ENCODE measurements at places on chromosomes 2 and 18.

DNA sequence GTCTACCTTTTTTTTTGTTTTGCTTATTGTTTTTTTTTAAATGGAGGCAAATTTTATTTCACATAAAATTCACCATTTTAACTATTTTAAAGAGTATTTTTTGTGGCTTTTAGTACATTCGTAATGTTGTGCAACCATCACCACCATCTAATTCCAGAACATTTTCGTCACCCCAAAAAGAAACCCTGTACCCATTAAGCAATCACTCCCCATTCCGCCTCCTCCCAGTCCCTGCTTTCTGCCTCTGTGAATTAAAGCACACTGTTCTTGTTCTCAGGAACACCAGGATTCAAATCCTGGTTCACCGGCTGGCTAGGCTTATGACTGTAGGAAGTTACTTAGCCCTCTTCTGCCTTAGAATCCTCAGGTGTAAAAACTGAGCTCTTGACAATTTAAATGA lies 36.9 kb upstream of the EPAS1 start:
- no peak for DNase-seq

- DNase-seq = no peak
These were observed 18.9 kb upstream of the ASAP2 start for GRCh38 chr2:9187620-9188214.

- DNase-seq = no peak
These were observed 167.1 kb downstream of the SLC8A1 start for GRCh38 chr2:40284797-40285196.

DNA sequence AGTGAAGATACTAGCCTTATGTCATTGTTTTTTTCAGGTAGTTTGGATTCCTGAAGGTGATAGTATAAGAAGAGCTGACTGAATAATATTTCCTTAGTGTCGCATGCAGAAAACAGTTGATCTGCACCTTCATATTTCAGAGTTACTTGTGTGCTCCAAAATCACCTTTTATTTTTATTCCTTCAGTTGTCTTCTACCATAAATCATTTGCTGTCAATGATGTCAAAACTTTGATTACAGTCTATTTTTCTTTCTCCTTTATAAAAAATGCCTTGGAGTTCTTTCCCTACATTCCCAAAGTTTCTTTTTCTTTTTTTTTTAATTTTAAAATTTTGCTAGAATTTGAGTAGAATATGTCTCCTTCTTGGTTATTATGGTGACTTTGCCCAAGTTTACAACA lies 142.3 kb downstream of the GULP1 start:
- DNase-seq = no peak

DNA sequence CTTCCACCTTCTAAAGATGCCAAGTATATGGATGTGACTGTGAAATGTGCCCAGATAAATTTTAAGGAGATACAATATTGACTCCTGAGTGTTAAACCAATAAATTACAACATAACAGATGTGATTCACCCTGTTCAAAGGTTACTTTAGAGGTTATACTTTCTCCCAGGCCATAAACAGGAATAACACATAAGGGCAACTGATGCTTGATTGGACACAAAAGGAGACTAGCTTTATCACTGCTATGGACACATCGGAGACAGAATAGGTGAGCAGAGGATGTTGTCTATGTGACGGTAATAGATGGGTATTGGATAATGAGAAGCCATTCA lies 31.9 kb upstream of the SLC25A52 start:
- DNase-seq = no peak

- no peak for DNase-seq
These were observed 545.0 kb downstream of the SOX11 start for GRCh38 chr2:6237039-6237660.

DNA sequence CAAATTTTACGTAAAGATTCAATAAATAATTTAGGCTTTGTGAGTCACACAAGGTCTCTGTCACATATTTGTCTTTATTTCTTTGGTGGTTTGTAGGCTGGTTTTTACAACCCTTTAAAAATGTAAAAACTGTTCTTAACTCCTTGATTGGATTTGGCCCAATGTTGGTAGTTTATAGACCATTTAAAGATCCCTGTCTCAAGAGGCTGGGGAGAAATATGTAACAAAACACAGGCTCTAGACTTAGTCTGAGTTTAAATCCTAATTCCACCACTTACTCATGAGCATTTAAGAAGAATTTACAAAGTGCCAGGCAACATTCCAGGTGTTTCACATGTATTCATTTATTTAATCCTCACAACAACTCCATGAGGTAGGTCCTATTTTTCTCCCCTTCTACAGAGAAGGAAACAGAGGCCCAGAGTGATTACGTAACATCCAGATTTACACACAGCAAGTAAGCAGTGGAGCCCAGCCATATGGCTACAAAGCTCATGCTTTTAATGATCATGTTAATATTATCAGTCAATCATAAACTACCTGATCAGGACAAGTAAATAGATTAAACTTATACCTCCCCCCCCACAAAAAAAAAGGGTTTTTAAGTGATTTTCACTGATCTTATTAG lies 416.6 kb upstream of the ACVR2A start:
- DNase-seq = peak; percentile 34

DNA sequence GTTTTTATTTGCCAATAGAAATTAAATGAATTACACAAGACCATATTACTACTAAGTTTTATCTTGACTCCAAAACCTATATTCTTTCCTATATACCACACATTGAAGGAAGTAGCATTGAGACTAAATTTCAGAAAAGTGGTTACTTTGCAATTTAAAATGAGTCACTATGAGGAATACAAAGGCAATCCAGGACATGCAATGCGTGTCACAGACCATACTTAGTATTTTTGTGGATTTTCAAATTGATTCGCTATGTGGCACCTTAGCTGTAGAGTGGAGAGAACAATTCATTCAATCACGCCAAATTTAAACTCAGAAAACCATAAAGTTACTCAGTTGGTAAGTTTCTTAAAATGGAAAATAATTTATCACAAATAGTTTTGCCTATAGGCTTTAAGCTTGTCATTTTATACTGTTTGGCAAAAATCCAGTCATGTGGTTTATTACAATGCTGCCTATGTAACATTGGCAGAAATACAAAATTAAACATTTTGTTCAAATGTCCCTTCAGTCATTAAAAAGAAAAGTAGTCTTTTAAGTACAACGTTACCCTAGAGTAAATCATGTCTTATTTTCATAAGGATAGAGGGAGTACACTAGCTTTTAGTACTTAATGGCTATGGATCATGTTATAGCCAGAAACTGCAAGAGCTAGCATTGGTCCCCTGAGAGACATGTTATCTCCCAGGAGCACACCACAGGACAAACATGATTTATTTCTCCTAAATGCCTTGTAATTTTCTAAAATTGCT lies 222.8 kb upstream of the CDH7 start:
- DNase-seq = peak; percentile 28

GRCh38 chr2:1683297-1683696 lies 61.0 kb downstream of the PXDN start:
- DNase-seq = no peak

GRCh38 chr18:3025544-3025943 lies 12.6 kb upstream of the LPIN2 start:
- DNase-seq = no peak

DNA sequence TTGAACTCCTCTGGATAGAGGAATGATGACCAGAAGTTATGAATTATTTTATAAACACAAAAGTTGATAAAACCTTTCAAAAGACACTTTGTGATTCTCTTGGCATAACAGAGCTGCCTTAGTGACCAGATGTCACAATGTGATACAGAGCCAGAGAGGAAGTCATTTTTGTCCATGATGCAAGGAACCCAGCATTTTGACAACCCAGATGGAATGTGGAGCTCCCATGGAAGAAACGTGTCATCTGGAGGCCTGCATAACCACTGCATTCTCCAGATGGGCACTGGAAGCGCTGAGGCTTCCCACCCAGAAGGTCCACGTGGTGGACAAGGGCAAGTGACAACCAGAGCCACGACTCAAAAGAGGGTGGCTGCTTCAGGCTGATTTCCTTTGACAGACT lies 30.1 kb downstream of the HRH4 start:
- DNase-seq = no peak

DNA sequence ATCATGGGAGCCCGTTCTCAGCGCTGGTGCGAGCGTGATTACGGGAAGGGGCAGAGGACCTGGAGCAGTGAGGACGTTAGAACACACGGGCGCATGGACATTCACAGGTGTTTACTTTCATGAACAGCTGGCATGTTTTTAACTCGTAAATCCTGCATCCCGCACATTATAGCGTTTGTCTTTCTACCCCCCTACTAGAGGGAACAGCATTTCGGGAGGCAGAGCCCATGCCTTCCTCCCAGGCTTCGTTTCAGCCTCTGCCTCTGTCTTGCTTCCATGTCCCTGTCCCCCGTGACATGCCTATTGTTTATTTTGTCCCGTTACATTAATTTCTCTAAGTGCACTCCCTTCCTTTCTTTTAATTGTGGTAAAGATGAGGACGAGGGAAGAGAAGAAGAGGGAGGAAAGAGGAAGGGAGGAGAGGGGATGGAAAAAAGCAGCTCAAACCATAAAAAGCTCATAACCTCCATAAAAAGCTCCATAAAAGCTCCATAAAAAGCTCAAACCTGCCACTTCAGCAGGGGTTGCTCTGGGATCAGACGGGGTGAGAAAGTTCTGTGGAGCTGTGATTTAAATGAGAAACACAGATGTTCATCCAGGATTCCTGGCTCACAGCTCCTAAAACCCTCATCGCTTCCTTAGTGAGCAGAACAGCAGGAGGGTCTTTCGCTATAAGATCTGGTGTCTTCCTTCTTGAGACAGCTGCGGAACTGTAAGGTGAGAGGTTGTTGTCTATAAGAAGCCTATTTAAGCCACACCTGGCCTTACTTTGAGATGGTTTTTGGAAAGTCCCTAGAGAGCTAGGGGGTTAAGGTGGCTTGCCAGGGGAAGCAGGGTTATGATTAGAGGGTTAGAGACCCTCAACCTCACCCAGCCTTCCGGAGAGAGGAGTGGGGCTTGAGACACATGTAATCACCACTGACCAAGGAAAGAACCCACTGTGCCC lies 66.6 kb upstream of the SNTG2 start:
- DNase-seq = no peak

DNA sequence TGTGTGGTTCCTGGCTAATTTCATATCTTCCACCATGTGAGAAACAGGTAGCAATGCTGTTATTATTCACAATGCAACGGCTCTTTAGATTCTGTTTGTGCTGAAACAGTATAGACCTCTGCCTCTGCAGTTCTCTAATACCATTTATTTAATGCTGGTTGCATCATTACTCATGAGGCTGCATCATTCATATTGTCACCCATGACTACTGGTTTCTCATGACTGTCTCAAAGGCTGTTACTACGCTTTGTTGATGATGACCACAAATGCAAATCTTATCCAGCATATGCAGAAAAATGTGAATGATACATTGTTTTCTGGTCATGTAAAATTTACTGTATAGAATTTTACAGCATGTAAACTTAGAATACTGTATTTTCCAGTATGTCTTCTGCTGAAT lies 22.5 kb downstream of the CAVIN2 start:
- no peak for DNase-seq

DNA sequence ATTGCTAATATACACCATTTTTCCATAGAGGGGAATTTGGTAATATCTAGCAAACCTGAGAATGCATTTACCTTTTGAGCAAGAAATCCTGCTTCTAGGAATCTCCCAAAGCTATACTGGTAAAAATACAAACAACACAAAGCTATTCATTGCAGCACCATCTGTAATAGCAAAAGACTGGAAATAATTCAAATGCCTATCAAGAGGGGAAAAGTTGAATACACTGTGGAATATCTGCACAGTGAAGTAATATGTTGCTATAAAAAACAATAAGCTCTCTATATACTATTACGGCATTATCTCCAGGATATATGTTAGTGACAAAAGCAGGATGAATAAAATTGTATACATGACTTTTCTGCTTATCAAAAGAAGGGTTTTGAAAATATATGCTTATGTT lies 112.3 kb upstream of the CHAC2 start:
- DNase-seq = no peak

- DNase-seq = no peak
These were observed 360.6 kb downstream of the ZNF521 start for GRCh38 chr18:24991141-24992060.

DNA sequence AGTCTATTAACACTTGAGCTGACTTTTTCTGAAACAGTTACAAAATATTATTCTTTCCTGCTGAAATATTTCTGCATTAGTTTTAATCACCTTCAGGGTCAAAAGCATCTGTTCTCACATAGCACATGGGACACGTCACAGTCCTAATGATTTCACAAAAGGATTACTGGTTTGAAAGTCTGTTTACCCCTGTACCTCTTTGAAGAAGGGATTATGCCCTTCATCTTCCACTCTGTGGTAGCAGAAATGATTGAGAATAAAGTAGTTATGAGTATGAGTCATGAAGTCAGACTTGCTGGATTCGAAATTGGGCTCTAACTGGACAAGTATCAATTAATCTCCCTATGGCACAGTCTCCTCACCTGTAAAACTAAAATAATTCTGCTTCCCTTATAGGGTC lies 121.2 kb downstream of the SATB2 start:
- no peak for DNase-seq

DNA sequence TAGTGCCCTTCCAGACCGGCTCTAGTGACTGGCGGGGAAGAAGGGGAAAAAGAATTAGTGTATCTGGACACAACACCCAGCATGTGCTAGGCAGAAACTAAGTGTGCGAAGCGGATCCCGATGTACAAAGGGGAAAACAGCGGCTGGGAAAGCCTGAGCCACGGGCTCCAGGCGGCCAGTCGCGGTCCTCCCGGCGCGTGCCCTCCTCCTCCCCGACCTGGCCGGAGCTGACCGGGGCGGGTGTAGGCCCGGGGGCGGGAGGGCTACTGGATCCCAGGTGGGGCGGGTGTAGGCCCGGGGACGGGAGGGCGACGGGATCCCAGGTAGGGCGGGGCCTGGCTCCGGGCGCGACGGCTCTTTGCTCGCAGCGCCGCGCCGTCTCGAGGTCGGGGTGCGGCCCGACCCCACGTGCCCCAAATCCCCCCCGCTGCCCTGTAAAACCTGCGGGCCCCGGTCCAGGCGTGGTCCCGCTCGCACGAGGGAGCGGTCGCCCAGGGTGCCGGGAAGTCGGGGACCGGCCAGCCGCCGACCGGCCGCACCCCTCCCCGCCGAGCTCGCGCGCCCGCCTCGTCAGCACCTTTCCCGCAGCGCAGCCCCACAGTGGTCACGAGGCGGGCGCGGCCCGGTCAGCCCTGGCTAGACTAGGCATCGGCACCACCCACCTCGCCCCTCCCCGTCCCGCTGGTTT lies 48.8 kb downstream of the C2orf42 start:
- DNase-seq = no peak

DNA sequence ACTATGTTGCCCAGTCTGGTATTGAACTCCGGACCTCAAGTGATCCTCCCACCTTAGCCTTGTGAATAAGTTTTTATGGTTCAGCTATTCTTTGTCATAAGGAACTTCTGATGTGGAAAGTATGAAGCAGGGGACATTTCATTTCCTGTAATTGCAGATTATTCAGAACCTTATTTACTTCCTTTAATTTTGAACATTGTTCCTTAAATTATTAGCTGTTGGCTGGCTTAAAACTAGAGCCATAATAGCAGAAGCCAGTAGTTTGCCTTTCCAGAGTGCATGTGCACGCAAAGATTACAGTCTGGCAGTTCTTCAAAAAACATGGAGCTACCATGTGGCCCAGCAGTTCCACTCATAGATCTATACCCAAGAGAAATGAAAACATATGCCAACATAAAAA lies 53.1 kb downstream of the PMS1 start:
- no peak for DNase-seq
